ENCODE measurements at places on chromosomes 7 and 10. TPM values are rescaled to one million over a fixed set of nuclear protein-coding genes. Genes with fewer than 3 reads are reported as not detected.

Gene C10orf105
- total RNA-seq = not detected

Gene TMEM130
- 1.9 TPM for total RNA-seq

Gene GIMAP1
- under 0.01 TPM for total RNA-seq

Gene GIMAP5
- 0.13 TPM for total RNA-seq

Gene SGPL1
- total RNA-seq = 27.9 TPM

Gene CDNF
- total RNA-seq = 3.8 TPM

Gene EPHB6
- total RNA-seq = 23.0 TPM

All from epithelial cell of alveolus of lung (primary cell).